ENCODE measurements at places on chromosomes 16 and 17.

GRCh38 chr17:76588182-76588581 is 2.5 kb upstream of the ST6GALNAC2 start:
- DNase-seq = no peak

DNA sequence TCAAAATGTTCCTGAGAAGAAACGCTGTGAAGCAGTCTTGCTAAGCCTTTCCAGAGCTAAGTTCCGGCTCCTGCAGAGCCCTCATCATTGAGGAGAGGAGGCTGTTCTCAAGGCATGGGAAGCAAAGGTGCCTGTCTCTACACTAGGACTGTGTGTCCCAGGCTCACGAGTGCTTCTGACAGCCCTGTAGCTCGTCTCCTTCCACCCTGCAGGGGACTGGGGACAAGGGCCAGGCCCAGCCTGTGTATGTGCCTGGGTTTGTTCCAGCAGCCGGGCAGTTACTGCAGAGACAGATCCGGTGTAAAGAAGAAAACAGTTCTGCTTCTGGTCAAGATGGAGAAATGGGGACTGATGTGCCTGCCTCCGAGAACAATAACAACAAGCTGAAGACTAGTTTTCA is 156.0 kb downstream of the ENGASE start:
- no peak for DNase-seq

DNA sequence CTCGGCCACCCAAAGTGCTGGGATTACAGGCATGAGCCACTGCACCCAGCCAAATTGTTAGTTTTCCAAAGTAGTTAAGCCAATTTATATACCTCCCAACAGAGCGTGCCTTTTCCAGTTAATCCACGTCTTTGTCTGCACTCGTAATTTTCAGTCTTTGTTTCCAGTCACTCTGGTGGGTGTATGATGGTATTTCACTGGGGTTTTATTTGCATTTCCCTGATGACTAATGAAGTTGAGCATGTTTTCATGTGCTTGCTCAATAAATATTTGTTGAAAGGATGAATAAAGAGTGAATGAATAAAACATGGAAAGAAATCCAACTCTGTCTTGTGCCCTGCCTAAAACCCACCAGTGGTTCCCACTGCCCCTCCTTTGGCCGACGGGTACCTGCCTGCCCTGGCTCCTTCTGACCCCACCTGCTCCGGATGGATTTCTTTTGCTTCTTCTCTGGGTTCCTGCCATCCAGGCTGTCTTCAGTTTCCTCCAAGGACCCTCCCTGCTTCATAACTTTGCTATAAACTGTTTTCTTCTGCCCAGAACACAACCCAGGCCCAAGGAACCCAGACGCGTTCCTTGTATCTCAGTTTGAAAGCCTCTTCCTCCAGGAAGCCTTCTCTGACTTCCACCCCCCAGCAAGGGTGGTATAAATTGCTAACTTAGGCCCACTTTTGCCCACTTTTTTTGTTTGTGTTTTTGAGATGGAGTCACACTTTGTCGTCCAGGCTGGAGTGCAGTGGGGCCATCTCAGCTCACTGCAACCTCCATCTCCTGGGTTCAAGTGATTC is 3.0 kb upstream of the ABCC1 start:
- peak; percentile 55 for DNase-seq

DNA sequence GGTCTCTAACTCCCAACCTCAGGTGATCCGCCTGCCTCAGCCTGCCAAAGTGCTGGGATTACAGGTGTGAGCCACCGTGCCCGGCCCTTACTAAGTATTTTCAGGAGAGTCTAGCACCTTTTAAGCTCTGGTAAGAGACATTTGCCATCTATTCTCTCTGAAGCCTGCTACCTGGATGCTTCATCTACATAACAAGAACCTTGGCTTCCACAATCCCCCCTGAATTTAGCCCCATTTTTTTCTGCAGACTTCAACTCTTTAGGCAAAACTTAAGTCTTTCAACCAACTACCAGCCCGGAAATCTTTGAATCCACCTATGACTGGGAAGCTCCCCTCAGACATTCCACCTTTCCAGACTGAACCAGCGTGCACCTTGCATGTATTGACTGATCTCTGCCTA is 14.0 kb upstream of the UBE2I start:
- DNase-seq = no peak

GRCh38 chr17:345261-345660 is 7.3 kb downstream of the RPH3AL start:
- DNase-seq = no peak

GRCh38 chr16:31108794-31109558 is 790 bp downstream of the BCKDK start:
- no peak for DNase-seq

GRCh38 chr16:19135201-19135842 is 21.6 kb downstream of the ITPRIPL2 start:
- no peak for DNase-seq

GRCh38 chr16:79097166-79097565 is 503.4 kb downstream of the MAF start:
- no peak for DNase-seq

GRCh38 chr16:24635900-24636610 is 93.4 kb upstream of the TNRC6A start:
- peak; percentile 94 for DNase-seq

- DNase-seq = peak; percentile 28
Observed at GRCh38 chr16:12906271-12906670, 4.9 kb downstream of the SHISA9 start.

DNA sequence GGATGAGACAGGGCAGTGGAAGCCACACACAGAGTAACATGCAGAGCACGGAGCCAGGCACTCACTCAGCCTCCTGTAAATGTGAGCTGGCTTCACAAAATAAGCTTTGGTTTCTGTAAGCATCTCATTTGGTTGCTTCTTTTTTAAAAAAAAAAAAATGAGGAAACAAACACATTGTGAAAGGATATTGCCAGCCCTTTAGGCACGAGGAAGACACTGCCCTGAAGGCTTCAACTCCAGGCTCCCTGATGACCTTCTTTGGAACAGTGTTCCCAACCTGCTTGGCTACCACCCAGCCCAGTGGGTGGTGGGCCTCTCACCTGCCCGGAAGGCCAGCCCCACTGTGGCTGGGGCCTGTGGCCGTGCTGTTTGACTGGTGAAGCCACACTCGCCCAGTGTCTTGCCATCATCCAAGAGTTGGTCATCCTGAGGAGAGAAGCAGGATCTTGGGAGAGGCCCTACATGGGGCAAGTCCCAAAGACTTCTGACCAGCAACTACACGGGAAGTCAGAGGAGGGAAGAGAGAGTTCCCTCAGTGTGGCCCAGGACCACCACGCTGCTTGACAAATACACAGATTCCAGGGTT is 1.9 kb downstream of the ELOB start:
- no peak for DNase-seq

Measured in LHCN-M2 (cell line).